BE2C (cell line): ENCODE measurements at places on chromosomes 3 and 15.

GRCh38 chr3:44066806-44067205 lies 174.9 kb upstream of the TOPAZ1 start:
- DNase-seq: no peak

DNA sequence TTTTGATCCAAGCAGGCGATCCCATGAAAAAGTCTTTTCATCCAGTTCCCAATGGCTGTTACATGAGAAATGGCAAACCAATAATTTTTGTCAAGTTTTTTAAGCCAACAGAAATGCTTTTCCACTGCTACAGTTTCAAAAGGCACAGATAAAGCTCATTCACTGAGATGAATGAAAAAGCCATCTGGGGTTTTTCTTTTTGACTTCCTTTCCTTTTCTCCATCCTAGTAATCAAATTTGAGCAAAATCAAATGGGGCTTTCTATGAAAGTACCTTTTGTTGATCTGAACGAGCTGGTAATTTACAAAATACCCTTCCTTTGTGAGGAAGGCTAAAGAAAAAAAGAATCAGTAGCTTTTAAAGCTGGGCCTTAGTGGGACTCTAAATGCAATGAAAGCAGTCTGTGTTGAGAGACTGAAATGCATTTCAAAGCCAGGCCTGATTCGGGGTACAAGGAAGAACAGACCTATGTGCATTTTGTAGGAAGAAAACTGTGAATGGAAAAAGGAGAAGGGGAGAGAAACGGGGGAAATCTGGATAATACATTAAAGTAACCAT lies 185.2 kb upstream of the DNAJC19 start:
- DNase-seq: no peak

GRCh38 chr3:11717768-11718636 lies 74.3 kb upstream of the VGLL4 start:
- no peak for DNase-seq

- DNase-seq: no peak
Observed at GRCh38 chr3:117939425-117940027, 1095.1 kb downstream of the IGSF11 start.

DNA sequence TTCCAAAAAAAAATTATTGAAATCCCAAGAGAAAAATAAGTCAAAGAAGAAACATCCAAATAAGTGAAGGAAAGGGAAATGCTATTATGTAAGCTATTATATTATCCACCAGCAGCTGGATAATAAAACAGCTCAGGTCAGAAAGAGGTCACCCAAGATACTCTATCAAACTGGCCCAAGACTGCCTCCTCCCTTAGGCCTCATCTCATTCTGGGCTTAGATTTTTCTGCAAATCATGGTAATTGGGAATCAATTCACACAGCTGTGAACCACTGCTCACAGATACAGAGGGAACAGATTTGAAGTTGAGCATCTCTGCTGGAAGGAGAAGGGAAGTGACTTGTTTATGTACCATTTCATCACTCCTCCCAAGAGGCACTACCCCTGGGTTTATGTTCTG lies 294.6 kb upstream of the DPPA4 start:
- DNase-seq: no peak

- no peak for DNase-seq
Observed at GRCh38 chr3:177553012-177553411, 355.7 kb upstream of the TBL1XR1 start.

DNA sequence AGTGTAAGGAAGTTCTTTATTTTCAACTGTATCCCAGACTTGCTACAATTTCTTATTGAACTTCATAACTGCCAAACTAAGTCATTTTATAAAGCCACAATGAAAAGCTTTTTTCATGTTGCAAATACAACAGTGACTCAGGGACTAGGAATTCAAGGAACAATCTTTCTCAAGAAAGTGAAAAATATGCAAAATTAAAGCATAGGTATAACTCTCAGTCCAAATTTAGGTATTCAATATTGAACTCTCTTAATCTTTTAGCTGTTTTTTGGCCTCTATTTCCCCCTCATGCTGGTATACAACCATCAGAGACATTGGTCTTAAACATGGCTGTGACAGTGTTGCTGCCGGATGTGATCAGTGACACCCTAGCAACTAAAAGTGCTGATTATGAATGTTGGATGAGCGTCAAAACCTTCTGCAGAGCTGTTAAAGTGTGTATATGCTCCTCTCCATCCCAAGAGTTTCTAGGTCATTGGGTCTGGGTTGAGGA lies 476.9 kb downstream of the ZNF385D start:
- no peak for DNase-seq

DNA sequence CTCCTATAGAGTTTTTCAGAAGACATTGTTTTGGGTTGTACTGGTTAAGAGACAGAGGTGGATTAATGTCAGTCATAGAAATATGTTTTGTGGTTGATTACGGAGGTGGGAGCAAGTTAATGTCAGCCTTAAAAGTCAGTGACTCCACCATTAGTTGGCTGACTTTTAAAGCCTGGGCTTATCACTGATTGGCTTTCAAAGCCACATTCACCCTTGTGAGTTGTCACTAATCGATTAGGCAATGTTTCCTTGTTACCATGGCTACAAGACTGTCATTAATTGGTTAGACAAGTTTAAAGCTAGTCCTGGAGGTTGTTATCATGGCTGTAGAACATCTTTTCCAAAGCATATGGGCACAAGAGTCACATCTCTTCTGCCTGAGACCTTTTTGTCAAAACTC lies 73.0 kb downstream of the NEO1 start:
- no peak for DNase-seq

DNA sequence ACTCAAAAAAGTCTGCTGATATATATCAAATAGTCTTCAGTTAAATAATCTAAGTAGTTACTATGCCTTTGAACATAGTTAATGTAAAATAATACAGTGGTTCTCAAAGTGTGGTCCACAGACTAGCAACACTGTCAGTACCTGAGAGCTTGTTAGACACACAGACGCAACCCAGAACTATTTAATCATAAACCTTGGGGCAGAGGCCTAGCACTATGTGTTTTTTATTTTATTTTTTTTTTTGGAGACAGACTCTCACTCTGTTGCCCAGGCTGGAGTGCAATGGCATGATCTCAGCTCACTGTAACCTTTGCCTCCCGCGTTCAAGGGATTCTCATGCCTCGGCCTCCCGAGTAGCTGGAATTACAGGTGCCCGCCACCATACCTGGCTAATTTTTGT lies 34.7 kb downstream of the GRAMD1C start:
- no peak for DNase-seq

DNA sequence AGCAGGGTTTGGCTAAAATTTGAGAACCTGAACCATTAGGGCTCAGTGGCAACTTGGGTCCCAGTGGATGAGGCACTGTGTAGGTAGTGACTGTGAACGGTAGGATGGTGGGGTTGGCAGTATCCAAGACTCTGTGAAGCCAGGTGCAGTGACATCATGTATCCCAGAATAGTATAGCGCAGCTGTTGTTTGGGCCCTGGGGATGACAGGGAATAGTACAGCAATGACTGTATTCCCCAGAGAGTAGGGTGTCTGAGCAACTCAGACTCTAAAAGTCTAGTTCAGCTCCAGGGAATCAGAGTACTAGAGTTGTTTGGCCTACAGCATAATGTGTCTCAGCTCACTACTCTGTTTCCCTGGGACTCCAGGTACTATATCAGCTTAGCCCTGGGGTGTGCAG lies 20.7 kb upstream of the PPP2R3A start:
- DNase-seq: no peak
